ENCODE measurements at places on chromosomes 2 and 18.

- peak; percentile 59 for DNase-seq
Observed at GRCh38 chr2:11582862-11583752, 49.3 kb downstream of the GREB1 start.

GRCh38 chr18:10067670-10068659 lies 154.1 kb downstream of the VAPA start:
- DNase-seq = no peak

DNA sequence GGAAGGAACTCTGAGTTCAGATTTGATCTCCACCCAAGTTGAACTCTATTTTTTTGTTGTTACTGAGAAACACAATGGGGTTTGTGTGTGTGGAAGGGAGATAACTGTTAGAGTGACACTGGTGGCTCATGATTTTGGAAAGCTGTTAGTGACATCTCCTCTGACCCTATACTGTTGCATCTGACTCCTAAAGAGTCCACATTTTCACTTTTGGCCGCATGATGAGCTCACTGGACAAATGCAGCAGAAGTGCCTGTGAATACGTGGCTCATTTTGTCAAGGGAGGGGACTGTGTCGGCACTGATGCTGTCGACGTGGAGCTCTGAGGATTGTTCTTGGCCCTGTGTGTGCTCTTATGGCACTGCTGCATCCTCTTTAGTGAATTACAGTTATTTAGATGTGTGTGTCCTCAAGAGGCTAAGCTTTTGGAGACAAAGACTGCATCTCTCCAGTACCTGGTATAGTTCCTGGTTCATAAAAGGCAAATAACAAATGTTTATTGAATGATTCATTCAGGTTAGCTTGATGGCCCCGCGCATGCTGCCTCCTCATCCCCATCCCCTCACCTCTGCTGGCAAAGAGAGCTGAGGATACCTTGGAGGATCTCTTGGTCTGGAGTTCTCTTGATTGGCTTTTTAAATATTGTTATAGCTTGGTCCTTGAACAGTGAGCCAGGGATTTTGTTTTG lies 135.4 kb downstream of the PHLPP1 start:
- peak; percentile 18 for DNase-seq

- no peak for DNase-seq
Observed at GRCh38 chr2:99495115-99495860, 5.5 kb upstream of the REV1 start.

DNA sequence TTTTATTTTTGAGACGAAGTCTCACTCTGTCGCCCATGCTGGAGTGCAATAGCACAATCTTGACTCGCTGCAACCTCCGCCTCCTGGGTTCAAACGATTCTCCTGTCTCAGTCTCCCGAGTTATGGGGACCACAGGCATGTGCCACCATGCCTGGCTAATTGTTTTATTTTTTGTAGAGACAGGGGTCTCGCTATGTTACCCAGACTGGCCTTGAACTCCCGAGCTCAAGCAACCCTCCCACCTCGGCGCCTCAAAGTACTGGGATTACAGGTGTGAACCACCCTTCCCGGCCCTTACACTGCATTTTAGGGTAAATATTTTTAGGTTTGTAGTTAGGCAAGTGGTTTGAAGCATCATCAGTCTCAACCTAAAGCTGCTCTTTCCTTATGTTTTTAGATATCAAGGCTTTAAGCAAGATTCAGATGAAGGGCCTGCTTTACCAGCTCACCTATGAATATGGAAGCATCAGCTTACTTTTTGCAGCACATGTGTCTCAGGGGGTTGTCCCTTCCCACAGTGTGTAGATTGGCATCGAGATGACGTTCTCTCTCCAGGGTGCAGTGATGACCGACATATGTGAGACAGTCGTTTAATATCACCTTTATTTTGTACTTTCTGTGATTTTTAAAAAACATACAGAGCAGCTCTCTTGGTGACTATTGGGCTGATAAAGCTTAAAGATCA lies 47.2 kb downstream of the ATIC start:
- DNase-seq = no peak

DNA sequence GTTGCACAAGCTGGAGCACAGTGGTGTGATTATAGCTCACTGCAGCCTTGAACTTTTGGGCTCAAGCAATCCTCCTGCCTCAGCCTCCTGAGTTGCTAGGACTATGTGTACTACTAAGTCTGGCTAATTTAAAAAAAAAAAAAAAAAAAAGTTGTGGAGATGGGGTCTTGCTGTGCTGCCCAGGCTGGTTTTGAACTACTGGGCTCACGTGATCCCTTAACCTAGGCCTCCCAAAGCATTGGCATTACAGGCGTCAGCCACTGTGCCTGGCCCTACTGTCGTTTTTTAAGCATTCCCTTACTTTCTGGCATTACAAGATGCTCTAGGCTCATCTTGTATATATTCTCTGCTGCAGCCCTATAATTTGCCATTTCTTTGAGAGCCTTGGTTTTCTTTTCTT lies 88.3 kb downstream of the RAPH1 start:
- DNase-seq = no peak

- DNase-seq = no peak
Observed at GRCh38 chr2:171210864-171211431, 50.3 kb upstream of the TLK1 start.

DNA sequence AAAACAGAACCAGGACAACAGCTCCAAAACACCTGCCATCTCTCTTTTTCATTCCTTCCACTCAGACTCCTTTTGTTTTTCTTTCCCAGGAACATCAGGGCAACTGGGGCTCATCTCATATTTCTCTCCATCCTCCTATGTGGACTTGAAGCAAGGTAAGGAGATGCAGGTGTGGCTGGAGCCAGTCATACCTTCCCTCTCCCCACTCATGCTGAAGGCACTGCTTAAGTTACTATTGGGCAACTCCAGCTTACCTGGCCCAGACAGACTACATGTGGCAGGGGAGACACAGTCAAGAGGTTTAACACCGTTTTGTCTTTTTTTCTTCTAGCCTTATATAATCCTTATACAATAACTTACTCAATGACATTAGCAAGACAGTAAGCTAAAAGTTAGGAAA lies 38.4 kb downstream of the LAMA1 start:
- DNase-seq = no peak

DNA sequence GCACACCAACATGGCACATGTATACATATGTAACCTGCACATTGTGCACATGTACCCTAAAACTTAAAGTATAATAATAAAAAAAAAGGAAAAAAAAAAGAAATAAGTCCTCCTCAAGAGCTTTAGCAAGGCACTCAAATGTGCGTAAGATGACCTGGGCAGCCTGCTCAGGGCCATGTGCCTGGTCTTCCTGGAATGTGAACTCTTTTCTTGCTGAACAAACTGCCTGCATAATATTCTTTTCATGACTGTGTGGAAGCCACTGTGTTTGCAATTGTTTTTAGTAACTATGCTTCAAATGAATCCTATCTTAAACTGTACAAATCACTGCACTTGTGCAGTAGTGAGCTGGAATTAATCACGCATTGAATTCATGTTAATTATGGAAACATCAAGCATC lies 168.1 kb upstream of the TPO start:
- no peak for DNase-seq

GRCh38 chr2:71538241-71538640 lies 84.9 kb downstream of the DYSF start:
- DNase-seq = no peak

GRCh38 chr2:217735034-217735433 lies 267.8 kb downstream of the TNS1 start:
- DNase-seq = no peak

DNA sequence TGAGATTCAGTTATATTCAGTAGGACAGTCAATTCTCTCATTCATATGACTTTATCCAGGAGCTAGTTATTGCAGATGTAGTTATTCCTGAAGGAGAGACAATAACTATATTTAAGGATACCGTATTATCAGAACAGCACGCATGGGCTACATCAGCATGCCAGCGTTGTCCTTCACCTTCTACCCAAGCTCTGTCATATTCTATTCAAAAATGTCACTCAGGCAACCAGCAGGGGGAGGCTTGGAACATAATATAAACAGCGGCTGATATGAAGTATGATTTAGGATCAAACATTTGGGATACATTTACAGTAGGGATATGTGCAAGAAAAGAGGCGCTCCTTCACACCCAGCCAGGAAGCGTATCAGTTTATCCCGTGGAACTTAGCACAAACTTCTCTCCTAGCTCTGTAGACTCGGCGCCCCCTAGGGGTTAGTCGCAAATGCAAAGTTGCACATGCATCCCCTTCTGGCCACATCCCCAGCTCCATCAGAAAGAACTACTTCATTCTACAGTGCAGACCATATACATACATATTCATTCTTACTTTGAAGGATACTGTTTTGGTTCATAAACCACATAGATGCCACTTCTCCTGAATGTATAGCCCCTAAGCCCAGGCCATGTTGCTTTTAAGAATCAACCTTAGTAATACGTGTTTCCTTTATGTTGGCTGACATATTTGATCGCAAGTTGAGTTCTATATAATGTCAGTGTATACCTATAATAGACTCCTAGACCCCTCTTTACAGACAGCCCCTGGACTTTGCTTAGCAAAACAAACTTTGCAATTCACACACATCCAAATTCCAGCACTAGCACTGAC lies 759.4 kb downstream of the ADCYAP1 start:
- DNase-seq = peak; percentile 16

DNA sequence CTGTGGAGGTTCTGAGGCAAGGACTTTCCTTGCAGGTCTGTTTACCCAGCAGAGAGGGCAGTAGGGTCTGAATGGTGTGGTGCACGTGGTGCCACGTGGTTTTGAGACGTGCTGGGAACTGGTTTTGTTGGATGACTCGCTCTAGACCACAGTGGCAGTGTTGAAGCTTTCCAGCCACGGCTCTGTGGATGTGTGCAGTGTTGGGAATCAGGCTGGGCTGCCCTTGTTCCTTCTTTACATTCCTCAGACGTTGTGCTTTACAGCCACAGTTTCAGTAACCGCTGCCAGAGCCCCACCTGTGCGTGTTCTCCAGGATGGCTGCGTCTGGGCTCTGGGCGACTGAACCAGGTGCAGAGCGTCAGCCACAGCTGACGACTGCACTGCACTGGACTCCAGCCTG lies 8.2 kb downstream of the CTDP1 start:
- no peak for DNase-seq

DNA sequence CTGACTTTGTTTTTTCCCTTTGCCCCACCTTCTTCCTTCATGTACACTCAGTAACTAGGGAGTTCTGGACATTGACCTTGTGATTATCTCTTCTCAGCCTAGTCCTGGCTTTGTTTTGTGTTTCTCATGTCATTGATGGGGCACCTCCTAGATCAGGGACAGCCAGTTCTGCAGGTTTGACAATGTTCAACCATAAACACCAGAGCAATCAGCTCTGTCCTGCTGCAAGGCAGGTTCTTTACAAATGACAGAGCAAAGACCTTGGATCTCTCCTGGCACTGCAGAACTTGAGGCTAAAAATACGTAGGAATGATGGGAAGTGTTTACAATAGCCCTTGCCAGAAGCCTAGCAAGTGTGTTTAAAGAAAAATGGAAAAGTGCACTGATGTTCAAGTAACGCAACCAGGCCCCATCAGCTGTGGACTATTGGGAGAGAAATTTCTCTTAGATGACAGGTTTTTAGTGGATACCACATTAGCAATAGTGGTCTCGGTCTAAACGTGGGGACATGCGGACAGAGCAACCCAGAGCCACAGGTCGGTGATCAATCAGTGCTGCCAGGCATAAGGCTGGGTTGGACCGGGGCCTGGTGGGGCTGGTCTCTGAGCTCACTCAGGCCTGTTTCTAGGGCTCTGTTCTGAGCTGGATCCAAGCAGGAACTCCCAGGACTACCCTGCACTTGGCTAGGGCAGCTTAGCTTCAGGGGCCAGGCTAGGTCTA lies 76.8 kb downstream of the SOWAHC start:
- no peak for DNase-seq

DNA sequence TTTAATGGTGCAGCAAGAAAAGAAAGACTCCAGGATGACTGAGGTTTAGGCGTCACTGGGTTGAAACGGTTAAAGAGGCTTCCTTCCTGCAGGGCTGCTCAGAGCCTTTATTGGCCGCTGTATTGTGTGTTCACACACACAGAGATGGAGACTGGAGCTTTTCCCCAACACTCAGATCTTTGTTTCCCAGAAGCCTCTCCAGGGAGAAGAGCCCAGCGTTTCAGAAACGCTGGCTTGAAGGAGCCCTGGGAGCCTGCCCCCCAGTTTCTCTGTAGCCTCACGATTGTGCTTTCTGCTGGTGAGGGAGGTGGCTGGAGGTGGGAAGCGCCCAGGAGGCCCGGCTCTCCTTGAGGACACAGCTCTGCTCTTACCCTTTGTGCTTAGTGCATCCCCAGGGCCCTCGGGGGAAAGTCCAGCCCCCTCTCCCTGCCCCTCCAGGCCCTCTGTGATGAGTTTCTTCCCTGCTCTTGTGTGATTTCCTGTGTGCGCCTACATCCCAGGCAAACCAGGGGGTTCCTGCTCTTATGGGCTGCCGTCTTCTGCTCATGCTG lies 37.1 kb downstream of the RRM2 start:
- no peak for DNase-seq

- no peak for DNase-seq
Observed at GRCh38 chr2:65957454-65957853, 477.5 kb upstream of the MEIS1 start.

GRCh38 chr2:85745619-85746018 lies 8.2 kb upstream of the ATOH8 start:
- DNase-seq = no peak

DNA sequence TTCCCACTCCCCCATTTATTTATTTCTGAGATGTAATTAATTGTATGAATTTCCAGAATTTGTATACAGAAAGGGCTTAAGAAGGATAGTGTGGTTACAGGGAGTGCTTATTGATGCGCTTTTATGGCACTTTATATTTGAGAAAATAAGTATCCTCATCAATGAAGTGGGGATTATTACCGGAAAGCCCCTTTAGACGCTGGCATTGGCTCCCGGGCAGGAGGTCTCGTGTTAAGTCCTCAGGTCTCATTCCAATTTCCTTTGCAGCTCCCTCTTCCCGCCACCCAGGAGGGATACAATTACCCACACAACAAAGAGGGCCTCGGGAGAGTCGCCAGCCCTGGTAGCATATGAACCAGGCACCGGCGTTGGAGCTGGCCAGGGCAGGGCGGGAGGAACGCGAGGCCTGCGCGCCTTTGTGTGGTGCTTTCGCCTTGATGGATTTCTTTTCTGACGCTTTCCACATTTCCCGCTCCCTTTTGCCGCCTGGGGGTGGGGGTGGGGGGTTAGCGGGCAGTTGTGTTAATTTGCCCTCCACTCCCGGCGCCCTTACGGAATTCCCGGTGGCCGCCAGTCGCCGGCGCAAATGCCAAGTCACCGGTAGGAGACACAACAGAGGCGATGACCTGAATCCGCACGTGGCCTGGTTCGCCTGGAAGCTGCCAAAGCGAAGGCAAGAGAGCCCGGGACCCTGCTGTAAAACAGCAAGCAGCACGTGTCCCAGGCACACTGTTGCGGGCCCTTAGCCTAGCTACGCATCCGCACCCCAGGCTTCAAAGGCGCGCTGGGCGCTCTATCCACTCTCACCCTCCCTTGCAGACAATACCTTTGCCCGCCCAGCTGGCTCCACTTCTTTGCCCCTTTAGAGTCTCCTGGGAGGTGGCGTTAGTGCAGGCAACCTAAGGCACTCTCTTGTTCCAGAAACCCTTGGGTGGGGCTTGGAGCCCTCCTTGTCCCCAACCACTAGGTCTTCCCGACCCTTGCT lies 3.3 kb downstream of the GAD1 start:
- DNase-seq = no peak

GRCh38 chr2:234672498-234673150 lies 175.7 kb upstream of the ARL4C start:
- no peak for DNase-seq
